ENCODE measurements at places on chromosomes 1 and 21. TPM values are rescaled to one million over a fixed set of nuclear protein-coding genes. Genes with fewer than 3 reads are reported as not detected.

Gene HSD3B2
- polyA plus RNA-seq = not detected

DNA sequence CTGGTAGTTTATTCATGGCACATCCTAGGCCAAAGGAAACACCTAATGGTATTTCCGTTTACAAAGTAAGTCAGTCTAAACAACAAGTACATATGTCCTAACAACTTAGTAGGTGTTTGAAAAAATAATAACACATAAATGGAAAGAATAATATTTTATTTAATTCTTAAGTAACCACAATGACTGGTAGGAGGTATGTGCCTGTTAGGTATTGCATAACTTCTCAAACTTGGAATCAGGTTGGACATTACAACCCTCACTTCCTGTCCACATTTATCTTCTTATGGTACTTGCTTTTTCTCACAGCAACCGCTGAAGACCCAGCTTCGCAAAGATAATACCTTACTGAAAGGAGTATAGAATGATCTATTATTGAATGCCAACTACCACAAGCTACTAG, 64.2 kb downstream of the VPS13D start:
- DNase-seq = no peak

DNA sequence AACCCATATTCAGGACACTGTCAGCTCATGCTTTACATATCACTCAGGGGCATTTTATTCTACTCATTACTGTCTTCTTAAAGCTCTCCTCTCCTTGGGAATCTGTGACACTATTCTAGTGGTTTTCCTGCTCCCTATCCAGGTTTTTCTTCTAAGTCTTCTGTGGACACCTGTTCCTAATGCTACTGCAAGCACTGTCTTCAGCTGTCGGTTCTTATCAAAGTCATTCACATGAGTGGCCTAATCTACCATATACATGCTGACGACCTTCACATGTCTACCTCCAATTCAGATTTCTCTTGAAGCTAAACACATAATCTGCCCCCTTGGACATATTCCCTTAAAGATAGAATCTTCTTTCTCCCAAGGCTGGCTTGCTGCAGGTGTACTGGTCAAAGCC, 39.8 kb upstream of the PRRX1 start:
- DNase-seq = no peak

DNA sequence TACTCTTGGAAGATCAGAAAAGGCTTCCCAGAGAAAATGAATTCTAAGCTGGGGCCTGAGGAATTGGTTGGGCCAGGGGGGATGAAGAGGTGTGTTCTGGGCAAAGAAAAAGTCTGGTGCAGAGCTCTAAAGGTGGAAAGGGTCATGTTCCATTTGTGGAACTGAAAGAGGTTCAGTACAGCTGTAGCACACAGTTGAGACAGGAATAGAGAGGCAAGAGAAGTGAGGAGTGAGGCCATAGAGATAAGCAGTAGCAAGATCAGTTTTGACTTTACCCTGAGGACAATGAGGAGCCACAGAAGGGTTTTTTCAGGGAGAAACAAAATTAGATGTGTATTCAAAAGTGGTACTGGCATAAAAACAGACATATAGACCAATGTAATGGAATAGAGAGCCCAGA, 30.3 kb upstream of the MUTYH start:
- DNase-seq = no peak

DNA sequence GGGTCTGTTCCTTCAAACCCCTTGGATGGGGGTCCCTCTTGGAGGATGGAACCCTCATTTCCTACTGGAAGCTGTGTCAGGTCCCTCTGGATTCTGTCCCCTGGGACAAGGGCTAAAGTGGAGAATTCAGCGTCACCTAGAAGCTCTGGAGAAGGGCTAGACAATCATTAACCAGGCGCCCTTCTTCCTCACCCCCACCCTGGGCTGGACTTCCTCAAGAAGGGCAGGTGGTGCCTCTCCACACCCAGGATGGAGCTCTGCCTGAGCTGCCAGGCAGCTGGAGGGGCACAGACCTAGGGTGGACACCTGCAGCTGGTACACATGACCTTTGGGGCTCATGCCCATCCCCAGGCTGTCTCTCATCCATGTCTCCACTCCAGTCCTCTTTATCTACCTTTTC, 3.6 kb downstream of the CELF3 start:
- DNase-seq = no peak

Gene TRAF3IP3
- 0.44 TPM for polyA plus RNA-seq

Gene LCE3E
- polyA plus RNA-seq = not detected

Gene CRP
- not detected for polyA plus RNA-seq

Measured in brain (organoid and tissue), 16 donors.